Posterior cingulate gyrus (tissue), 11 donors: ENCODE measurements at places on chromosomes 4 and X.

DNA sequence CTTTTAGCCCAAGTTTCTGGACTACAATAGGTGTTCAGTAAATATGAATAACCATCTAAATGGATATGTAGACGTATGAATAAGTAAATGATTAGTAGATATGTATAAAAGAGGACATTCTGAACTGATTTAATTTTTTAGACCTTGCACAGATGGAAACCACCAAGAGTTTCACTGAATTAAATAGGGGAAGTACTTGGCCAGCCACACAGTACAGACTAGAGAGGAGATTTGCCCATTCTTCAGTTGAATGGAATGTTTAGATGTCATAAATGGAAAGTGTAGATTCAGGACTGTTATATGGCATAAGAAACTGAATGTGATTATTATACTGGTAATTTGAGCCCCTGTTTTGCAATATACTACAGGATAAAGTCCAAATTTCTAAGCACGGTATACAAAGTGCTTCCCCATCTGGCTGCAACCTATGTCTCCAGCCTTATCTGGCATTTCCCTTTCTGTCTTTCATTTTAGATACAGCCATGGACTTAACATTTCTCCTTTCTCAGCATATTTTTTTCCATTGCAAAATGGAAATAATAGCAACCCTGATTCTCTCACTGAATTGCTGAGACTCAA, 137.8 kb upstream of the HS3ST1 start:
- no peak for DNase-seq

GRCh38 chr4:141339391-141339790, 118.7 kb downstream of the ZNF330 start:
- DNase-seq: no peak

- peak; percentile 93 for DNase-seq
Measured at GRCh38 chr4:1726146-1726934, 5.0 kb downstream of the TACC3 start.

DNA sequence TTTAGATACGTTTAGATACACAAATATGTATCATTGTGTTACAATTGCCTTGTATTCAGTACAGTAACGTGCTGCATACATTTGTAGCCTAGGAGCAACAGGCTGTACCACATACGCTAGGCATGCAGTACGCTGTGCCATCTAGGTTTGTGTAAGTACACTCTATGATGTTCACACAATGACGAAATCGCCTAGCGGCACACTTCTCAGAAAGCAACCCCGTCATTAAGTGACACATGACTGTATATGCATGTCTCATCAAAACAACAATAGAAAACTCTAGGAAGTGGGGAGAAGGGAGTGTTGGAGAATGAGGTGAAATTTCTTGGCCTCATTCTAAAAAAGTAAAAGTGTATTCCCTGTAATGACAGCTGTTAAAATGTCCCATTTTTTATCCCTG, 32.7 kb downstream of the CCDC149 start:
- no peak for DNase-seq

DNA sequence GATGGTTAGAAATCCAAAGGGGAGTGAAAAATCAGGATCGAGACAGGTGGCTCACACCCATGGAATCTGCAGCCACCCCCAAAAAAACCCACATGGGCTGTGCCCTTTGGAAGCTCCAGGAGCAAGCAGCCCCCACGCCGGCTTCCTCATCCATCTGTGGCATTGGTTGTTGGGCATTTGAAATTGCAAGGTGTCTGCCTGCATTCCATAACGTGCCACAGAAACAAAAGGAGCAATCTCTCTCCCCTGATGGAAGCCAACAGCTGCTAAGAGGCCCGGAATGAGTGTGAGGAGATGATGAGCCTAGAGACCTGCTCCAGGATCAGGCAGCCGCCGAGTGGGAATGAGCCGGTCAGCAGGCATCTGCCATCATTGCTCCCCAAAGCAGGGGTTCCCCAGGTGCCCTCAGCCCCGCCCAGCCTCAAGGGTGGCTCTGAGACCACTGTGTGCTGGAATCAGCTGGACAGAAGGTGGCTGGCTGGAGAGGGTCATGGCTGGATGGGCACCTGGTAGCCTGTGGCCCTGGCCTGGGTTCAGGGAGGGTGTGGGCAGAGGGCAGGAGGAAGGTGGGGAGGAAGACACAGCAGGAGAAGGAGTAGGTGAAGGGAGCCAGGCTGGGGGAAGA, 113.2 kb downstream of the CRLF2 start:
- no peak for DNase-seq

DNA sequence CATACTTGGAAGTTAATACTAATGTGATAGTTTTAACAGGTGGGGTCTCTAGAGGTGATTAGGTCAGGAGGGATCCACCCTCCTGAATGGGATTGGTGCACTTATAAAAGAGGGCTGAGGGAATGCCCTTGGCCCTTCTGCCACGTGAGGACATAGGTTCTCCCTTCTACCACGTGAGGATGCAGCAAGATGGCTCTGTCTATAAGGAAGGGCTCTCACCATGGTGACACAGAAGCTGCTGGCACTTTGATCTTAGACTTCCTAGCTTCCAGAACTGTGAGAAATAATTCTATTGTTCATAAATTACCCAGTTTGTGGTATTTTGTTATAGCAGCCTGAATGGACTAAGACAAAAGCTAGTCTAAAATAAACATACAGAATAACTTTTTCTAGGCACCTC, 1.0 kb downstream of the AADAT start:
- DNase-seq: no peak

DNA sequence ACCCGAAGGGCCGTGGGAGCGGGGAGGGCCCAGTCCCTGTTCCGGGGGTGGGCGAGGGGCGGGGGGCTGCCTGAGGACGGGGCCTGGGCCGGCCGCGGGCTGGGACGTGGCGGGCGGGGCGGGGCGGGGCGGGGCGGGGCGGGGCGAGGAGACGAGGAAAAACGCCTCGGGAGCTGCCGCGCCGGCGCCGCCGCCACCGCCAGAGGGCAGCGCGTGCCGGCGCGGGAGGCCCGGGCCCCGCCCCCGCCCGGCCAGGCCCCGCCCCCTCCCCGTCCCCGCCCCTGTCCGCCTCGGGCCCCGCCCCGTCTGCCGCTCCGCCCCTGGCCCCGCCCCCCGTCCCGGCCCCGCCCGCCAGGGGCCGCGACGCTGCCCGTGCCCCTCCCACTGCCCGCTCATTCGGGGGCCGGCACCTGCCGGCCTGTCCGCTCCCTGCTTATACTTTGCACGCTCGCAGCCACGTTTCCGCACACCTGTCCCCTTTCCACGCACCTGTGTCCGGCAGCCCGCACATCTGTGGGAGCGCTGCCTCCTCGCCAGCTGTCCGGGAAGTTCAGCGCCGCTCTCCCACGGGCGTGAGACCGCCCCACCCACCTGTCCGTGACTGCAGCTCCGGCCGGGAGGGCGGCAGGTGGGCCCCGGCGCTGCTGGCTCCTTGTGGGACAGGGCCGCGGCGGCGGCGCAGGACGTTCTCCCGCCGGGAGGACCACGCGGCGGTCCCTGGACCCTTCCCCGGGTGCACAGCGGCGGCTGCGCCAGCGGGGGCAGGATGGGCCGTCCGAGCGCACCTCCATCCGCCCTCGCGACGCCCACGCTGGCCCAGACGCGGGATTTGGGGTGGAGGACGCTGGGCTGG, 1.7 kb upstream of the FGFRL1 start:
- DNase-seq: no peak

GRCh38 chr4:4245172-4245571, 2.9 kb downstream of the TMEM128 start:
- no peak for DNase-seq

DNA sequence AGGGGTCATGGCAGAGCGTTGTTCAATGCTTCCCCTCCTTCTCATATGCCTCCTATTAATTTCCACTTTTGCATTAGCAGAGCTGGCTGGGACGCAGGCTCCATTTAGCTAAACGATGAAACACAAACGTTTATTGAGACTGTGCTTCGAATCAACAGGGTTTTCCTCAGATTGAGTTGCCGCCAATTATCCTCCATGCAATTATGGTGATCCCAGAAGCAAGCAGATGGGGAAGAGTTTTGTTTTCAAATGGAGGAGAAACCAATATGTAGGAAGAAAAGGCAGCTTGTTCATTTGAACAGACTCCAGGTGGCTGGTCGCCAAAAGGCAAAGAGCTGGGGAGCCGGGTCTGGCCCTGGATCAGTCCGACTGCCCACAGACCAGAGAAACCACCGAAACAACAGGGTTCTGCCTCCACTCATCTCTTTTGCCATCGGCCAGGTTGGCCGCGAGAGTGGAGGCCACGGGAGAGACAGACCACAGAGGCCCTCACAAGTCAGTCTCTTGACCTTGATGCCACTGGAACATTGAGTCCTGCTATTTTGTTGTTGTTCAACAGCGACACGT, 184.8 kb downstream of the GBA3 start:
- no peak for DNase-seq

GRCh38 chr4:140304346-140304745, 69.1 kb upstream of the SCOC start:
- DNase-seq: no peak

- DNase-seq: no peak
Measured at GRCh38 chr4:123556526-123556925, 159.9 kb downstream of the SPRY1 start.

- no peak for DNase-seq
Measured at GRCh38 chr4:901192-901910, 30.8 kb downstream of the GAK start.

GRCh38 chrX:68735266-68735665, 87.8 kb downstream of the STARD8 start:
- no peak for DNase-seq

DNA sequence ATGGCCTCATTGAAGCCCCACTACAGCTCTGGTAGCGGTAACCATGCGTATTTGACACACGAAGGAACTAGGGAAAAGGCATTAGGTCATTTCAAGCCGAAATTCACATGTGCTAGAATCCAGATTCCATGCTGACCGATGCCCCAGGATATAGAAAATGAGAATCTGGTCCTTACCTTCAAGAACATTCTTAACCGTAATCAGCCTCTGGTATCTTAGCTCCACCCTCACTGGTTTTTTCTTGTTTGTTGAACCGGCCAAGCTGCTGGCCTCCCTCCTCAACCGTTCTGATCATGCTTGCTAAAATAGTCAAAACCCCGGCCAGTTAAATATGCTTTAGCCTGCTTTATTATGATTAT, 876 bp downstream of the HPRT1 start:
- DNase-seq: no peak

GRCh38 chrX:53587795-53588420, 98.6 kb downstream of the HUWE1 start:
- DNase-seq: no peak

DNA sequence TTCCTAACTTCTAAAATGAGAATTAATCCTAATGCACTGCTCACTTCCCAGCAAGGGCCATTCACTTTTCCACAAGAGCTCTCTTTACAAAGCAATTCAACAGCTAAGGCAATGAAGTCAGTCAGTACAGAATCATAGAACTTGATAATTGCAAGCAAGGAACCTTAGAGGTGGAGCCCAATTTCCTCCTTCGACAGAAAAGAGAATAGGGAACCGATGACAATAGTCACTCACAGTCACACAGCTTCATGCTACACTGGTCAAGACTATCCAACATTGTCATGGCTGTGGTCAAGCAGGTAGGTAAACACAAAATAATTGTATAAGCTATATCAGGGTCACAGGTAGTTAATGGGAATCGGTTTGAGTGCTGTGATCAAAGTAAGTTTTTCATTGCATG, 90.0 kb downstream of the ELOVL6 start:
- no peak for DNase-seq

DNA sequence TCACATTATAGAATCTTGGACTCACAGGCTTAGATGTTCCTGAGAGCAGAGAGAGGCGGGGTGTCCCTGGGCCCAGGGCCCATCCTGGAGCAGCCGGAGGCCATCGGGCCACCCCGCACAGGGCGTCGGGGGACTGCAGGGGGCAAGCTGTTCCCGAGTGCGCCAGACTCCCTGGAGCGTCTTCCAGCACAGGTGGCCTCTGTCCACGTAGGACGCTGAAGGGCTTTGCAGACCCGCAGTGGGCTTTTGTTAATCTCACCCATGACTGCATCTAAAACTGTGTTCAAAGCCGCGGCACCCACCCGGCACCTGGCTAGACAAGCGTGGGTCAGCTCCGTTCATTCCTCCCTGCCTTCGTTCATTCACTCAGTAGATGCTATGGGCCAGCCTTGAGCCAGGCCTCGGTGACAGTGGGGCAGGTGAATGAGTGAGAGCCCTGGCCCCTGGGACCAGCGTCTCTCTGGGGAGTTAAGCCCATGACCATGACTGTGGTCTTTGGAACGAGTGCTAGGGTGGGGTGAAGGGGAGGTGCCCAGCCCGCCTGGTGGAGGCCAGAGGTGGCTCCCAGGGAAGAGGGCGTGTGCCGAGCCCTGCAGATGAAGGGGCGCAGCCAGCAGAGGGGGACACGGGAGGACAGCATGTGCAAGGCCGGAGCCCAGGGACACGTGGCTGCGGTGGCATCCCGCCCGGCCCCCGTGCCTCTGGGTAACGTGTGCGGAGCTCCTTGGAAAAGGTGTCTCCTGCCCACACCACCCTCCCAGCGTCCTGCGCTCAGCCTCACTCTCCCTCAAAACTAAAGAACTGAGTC, 98.3 kb downstream of the HMX1 start:
- DNase-seq: peak; percentile 37

DNA sequence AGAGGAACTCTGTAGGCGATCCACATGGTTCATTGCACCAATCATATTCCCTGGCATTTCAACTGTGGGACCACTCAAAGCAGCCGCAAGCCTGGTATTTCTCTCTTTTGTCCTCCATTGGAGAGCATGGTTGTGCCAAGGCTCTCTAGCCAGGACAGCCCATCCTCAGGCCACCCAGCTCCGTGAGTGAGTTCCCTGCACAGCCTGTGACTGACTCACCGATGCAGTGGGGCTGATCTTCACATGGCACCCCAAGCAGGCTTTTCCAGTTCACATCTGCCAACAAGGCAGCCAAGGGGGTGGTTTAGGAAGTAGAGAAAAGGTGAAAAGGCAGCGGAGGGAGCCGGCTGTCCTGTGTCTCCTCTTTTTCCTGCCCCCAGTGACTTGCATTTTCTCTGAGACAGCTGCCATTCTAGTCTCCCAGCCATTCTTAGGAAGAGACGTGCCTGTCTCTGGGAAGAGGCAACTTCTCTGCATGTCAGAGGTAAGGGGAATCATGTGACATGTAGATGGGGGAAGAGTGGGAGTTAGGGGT, 69.2 kb downstream of the MID1IP1 start:
- DNase-seq: no peak

DNA sequence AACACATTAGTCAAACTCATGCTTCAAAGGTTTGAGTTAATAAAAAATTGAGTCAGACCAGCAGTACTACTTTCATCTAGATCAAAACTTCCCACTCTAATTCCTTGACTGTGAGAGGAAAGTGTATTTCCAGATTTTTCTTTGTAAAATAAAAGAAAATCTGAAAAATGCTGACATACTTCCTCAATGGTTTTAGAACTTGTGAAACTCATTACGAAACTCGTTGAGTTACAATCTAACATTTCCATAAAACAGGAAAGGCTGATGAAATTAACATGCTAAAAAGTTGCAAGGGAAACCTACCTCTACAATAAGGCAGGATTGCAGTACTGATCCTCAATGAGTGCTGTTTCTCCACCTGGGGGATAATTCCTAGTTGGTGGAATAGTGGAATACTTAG, 217.8 kb upstream of the HCCS start:
- DNase-seq: no peak

- no peak for DNase-seq
Measured at GRCh38 chr4:7068883-7069282, 1.0 kb upstream of the GRPEL1 start.
